Aortic smooth muscle cell (primary cell): ENCODE measurements at places on chromosomes 5 and 9. TPM values are rescaled to one million over a fixed set of nuclear protein-coding genes. Genes with fewer than 3 reads are reported as not detected.

DMRT3 gene
- total RNA-seq = not detected in 2 replicates

WDR38 gene
- not detected in 2 replicates for total RNA-seq

ABLIM3 gene
- total RNA-seq = 14.9 and 16.7 TPM in 2 replicates

PCDHA9 gene
- under 0.01 and 0.06 TPM in 2 replicates for total RNA-seq

GPR150 gene
- 0.06 and 0.13 TPM in 2 replicates for total RNA-seq

PCDHGB5 gene
- total RNA-seq = 21.0 and 29.1 TPM in 2 replicates

SHISAL2B gene
- not detected in 2 replicates for total RNA-seq

STXBP1 gene
- total RNA-seq = 16.0 and 16.8 TPM in 2 replicates

PCDHB16 gene
- 1.8 and 1.9 TPM in 2 replicates for total RNA-seq
